ENCODE measurements at places on chromosomes 7 and 10.

- DNase-seq, result no peak
Measured at GRCh38 chr10:67606572-67606971, 89.4 kb downstream of the CTNNA3 start.

- DNase-seq, result no peak
Measured at GRCh38 chr10:62001898-62002297, 100.4 kb downstream of the ARID5B start.

- DNase-seq, result no peak
Measured at GRCh38 chr10:72162978-72163377, 52.8 kb upstream of the ANAPC16 start.

DNA sequence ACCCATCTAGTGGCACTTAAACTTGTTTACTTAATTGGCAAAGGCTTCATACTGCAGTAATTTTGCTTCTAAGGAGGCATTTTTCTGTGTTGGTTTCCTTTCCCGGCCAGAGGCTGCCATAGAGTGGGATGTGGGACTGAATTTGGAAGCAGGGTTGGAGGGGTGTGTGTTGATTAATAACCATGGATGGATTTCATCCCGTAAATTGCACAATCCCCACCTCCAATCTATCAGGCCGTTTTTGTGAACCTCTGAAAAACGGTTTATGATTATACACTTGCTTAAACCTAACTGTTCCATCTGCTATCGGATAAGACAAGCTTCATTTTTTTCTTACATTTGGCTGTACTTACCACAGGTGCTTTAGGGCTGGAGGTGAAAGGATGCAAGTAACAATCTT, 1.3 kb downstream of the TMEM60 start:
- DNase-seq, result no peak

GRCh38 chr10:17430647-17431355, 23.6 kb downstream of the ST8SIA6 start:
- peak; percentile 94 for DNase-seq

- peak; percentile 40 for DNase-seq
Measured at GRCh38 chr7:157337316-157338149, 729 bp downstream of the DNAJB6 start.

GRCh38 chr10:50395271-50395670, 144.0 kb upstream of the ASAH2 start:
- no peak for DNase-seq

DNA sequence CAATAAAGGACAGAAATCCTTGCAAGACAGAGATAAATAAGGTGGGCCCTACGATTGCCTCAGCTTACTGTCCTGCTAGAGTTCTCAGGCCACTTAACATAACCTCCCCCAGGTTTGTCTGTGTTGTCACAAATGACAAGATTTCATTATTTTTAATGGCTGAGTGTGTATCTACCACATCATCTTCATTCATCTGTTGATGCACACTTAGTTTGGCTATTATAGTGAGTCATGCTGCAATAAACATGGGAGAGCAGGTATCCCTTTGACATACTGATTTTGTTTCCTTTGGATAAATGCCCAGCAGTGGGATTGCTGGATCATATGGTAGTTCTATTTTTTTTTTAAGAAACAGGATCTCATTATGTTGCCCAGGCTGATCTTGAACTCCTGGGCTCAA, 60.6 kb downstream of the PRTFDC1 start:
- DNase-seq, result no peak

DNA sequence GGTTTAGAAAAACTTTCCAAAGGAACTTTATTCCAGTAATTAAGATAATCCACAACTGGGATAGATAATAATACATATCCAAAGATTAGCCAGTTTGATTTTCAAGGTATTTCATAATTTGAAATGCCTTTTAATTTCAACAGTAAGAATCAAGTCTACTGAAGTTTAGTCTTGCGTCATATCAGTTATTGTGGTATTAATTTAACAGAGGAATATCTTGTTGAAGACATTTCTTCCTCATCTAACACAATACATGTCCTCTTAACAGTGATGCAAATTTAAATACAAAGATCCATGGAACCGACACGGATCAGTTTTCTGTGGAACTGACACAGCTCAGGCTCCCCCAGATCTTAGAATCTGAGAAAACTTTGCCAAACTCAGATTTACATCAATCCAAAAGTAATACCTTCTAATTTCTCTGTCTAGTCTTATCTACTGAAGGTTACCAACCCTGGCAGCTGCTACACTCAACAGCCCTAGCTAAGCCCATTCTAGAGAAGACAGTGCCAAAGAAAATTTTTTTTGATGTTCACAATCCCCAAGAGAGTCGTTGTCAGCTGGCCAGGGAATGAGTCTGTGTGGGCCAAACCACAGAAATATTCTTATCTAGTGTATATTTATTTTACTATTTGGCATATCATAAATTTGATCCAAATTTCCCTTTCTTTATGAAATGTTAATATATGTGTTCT, 365.2 kb upstream of the MEOX2 start:
- DNase-seq, result peak; percentile 74

DNA sequence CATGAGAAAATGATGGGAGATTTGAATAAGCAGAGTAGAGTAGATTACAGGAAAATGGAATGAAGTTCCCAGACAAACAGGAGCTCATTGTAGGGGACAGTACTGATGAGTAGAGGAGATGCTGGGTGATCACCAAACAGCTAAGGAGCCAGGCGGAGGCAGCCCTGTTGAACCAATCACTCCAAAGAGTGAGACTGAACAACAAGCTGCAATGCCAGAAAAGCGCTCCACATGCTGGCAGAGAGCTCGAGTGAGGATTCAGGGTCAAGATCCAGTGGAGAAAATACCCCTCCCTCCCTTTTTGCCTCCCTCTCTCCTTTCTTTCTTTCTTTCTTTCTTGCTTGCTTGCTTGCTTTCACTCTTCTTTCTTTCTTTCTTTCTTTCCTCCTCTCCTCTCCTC, 133.3 kb downstream of the PFKFB3 start:
- DNase-seq, result no peak

DNA sequence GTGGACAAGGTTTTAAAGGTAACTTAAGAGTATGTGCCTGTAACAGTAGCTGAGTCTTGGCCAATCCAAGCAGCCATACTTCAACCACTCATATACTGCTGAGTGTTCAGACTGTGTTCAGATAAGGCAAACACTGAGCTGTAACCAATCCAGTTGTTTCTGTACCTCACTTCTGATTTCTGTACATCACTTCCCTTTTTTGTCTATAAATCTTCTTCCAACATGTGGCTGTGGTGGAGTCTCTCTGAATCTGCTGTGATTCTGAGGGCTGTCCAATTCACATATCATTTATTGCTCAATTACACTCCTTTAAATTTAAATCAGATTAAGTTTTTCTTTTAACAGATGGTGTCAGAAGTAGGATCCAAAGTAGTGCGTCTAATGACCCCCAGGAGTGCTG, 149.5 kb upstream of the PHF14 start:
- DNase-seq, result peak; percentile 20

DNA sequence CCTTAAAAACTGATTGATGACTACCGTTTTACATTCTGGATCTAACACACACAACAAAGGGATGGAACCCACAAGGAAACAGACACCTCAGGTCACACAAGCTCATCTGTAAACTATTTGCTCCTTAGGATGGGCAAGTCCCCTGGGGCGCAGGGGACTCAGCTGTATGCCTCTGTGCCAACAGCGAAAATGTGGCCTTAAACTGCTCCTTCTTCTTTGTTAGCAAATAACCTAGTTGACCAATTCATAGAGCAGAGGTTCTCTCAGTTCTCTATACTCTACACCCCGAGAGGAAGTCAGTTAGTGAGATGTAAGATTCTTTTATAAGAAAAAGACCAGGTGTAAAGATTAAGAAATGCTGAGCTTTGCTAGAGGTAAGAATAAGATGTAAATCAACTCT, 181.9 kb upstream of the PRSS58 start:
- DNase-seq, result no peak
